Urinary bladder (tissue), 4 donors: ENCODE measurements at places on chromosomes 11 and 22. TPM values are rescaled to one million over a fixed set of nuclear protein-coding genes. Genes with fewer than 3 reads are reported as not detected.

- no peak for DNase-seq
Measured at GRCh38 chr11:62817129-62817528, 11.9 kb upstream of the NXF1 start.

DNA sequence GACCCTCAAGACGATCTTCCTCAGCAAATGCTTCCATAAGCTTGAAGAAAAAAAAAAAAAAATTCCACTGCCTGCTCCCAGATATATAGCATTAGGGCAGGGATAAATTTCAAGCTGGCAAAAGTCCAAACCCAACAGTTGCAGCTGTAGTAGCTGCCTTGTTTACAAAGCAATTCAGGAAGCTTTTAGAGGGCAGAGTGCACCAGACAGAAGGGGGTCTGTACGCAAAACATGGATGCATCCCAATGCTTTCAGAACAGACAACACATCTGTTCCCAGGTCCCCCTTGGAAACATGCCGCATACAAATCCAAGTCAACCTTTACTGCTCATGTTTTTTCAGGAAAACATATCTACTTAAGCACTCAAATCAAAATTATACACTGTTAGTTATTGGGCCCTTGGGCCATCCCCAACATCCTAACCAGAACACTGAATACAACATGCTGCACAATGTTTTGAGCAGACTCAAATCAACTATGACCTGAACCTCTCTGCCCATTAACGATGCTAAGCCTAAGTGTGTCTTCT, 94.5 kb downstream of the CADM1 start:
- DNase-seq: no peak

Gene TRIM22
- total RNA-seq: 49.1 TPM

Gene TCN2
- 7.9 TPM for total RNA-seq

Gene LGR4
- total RNA-seq: 98.1 TPM
